ENCODE measurements at places on chromosomes 12 and 14. TPM values are rescaled to one million over a fixed set of nuclear protein-coding genes. Genes with fewer than 3 reads are reported as not detected.

Gene SERPINA12
- total RNA-seq: not detected

Gene SLCO1B3
- 2.1 TPM for total RNA-seq

Gene KCNMB4
- total RNA-seq: 1.4 TPM

Gene LRRC10
- total RNA-seq: not detected

Gene GPR162
- total RNA-seq: 0.74 TPM

Gene GDF11
- total RNA-seq: 1.5 TPM

Gene RNASE9
- not detected for total RNA-seq

Gene KLHL33
- not detected for total RNA-seq

Gene DNAI7
- total RNA-seq: 0.11 TPM

Gene GUCY2C
- total RNA-seq: not detected

Gene STAB2
- total RNA-seq: not detected

Gene EIF2S3B
- total RNA-seq: 0.57 TPM

Gene GLT1D1
- 1.9 TPM for total RNA-seq

Gene TBC1D30
- total RNA-seq: 11.8 TPM

Gene TMCC3
- total RNA-seq: 1.5 TPM

Gene RASSF8
- total RNA-seq: 24.9 TPM

Gene RPL36AL
- 377 TPM for total RNA-seq

Gene MGST1
- 44.5 TPM for total RNA-seq

Data from Daoy (cell line).